T-helper 2 cell (primary cell): ENCODE measurements at places on chromosomes 11 and 22.

- no peak for DNase-seq
Measured at GRCh38 chr11:111265421-111265820, 19.9 kb downstream of the POU2AF2 start.

DNA sequence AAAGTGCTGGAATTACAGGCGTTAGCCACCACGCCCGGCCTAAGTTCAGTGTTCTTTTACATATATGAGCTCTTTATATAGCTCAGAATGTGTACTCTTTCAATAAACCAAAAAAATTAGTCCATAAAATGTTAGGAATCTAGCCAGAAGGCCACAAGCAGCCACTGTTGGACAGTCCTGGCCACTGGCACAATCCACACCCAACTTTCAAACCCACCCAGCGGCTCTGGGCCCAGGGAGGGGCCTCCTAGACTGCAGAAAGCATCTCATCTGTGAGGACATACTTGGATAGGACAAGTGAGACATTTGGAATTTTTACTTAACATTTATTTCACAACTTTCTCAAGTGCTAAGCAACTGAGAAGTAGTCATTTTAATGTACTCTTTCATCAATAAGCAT, 6.4 kb downstream of the PACSIN2 start:
- no peak for DNase-seq

DNA sequence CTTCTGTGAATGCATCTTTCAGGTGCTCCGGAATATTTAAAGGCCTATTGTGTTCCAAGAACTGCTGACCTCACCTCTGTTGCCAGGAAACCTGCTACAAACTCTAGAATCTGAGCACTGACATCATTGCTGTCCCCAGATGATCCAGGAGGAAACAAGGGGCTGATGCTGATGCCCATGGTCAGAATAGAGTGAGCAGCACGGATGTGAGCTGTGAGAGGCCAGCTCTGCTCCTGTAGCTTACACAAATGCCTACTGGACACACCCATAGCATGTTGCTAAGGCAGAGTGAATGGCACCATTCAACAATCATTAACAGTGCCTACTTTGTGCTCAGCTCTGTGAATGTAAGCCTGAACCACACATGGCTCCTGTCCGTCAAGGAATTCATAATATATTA, 276.7 kb upstream of the API5 start:
- DNase-seq = no peak

GRCh38 chr22:40690370-40690769, 11.1 kb downstream of the MCHR1 start:
- DNase-seq = no peak

DNA sequence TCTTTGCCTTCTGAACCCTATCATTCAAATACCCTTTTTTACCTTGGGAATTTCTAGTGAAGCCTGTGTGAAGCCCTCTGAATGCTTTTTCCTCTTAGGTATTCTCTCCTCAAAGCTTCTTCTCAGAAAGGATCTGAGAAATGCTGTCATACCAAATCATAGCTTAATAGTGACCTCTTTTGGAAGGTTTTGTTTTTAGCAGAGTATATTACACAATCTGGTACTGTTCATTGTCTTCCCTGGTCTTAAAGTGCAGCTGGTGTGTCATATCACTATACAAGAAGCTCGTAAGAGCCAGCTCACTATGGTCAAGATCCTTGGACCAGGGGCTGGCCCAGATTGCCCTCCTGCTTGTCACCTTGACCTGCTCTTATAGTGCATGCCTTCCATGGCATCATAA, 204.4 kb upstream of the ANO5 start:
- no peak for DNase-seq
